ENCODE measurements at places on chromosomes 2 and 18.

DNA sequence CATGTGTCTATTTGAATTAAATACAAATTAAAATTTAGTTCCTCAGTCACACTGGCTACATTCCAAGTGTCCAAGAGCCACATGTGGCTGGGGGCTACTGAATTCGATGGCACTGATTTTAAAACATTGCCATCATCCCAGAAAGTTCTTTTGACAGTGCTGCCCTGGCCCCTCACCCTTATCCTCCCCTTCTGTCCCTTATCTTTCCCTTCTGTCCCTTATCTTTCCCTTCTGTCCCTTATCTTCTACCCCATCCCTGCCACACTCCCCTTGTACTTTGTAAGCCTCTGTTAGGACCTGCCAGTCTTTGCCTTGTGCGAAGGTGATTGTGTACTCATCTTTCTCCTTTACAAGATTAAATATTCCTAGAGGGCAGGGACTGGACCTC is 85.2 kb downstream of the DNMT3A start:
- no peak for DNase-seq

DNA sequence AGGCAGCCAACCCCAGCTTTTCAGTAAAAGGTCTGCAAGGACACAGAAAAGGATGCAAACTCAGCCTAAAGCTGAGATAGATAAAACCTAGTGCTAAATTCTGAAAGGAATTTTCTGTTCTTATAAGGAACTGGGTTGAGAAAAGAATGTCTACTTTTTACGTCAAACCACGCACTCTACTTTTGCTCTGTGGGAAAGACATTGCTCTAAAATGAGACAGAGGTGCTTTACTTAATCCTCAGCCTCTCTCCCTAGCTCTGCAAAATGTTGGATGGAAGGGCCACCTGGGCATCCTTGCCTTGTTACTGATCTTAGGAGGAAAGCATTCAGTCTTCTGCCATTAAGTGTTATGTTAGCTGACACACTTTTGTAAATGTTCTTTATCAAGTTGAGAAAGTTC is 72.1 kb upstream of the LINC00305 start:
- DNase-seq: no peak

DNA sequence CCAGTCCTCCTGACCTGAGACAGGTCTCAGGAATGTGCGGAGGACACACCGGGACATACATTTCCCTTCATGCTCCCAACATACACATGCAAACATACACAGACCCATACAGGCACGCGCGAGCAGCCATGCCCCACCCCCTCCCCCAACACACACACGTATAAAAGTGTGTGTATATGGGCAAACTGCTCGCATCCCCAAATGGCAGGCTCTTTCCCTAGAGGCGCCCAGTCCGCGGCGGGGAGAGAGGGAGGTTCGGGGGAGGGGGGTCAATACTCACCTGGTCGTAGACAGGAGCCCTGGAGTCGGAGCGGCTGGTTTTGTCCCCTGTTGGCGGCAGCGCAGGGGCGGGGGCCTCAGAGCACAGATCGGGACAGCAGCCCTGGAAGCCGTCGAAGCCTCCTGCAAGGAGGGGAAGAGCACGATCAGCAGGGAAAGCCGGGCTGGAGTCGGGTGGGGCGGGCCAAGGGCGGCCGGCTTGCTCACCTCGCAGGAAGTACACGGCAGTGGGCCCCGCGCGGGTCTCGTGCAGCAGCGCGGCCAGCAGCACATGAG is 682 bp downstream of the DUSP2 start:
- DNase-seq: peak; percentile 75

- DNase-seq: no peak
These were observed 127.2 kb downstream of the CTNNA2 start for GRCh38 chr2:79640001-79640400.

DNA sequence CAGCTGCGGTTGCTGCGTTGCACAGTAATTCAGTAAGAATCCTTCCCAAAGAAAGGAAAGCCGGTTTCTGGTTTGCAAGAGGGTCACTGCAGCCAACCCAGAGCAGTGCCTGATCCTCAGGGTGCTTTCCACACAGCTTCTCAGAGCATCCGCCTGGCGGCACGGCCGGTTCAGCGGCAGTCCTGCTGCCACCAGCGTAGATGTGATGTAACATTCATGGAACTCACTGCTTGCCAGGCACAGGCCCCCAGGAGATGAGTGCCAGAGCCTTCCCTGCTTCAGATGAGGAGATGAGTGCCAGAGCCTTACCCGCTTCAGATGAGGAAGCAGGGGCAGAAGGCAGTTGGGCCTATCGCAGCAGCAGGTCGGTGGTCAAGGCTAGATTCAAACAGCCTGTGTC is 230.2 kb downstream of the GBX2 start:
- no peak for DNase-seq

GRCh38 chr18:77005651-77006195 is 126.9 kb downstream of the MBP start:
- DNase-seq: no peak

DNA sequence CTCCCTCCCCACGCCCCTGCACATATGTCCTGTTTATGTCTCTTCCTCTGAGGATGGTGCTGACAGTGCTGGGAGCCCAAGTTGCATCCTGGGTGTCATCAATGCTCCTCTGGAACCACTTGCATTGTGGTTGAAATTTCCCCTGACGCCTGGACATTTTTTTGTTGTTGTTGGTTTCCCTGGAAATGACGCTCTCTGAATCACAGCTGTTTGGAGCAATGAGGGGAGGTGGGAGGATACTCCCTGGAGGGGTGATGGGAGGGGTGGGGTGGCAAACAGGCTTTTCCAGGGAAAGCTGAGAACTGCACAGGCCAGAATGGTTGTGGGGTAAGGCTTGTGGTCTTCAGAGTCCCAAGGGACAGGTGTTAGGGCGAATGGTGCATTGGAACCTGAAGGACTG is 29.6 kb downstream of the CELF4 start:
- no peak for DNase-seq

DNA sequence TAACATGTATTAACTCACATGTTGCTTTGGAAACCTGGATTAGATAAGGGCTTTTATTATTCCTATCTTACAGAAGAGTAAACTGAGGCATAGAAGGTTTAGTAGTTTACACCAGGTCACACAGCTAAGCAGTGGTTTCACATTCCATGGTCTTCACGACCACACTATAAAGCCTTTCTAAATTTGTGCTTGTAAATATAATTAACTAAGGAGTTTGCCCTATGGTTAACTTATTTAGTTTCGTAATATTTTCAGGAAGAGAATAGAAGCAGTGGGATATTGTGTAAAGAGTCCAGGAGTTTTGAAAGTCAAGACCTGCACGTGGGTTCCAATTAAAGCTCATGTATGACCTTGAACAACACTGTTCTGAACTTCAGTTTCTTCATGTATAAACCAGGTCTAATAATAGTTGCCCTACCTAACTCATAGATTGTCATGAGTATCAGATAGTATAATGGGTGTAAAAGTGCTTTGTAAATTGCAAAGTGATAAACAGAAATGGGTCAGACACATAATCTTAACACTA is 19.5 kb upstream of the SOS1 start:
- no peak for DNase-seq

- no peak for DNase-seq
These were observed 19.5 kb downstream of the CNOT11 start for GRCh38 chr2:101272045-101272784.

GRCh38 chr18:51727780-51728179 is 530.3 kb upstream of the MEX3C start:
- no peak for DNase-seq

- no peak for DNase-seq
These were observed 153.2 kb upstream of the PTPRM start for GRCh38 chr18:7413906-7414305.

DNA sequence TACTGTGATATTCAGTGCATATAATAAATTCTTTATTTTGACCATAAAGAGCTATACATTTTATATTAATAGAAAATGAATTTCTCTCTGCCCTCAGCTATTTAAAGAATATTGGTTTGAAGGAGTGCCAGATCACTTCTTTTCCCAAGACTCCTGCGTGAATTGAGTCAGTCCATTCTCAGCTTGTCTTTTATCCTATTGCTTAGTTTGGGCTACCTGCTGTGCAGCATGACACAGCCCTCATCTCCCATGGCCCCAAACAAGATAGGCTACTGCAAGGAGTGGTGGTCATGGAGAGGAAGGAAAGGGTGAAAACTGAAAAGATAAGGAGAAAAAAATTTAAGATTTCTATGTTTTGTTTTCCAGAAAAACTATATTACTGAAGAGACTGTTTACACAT is 10.1 kb upstream of the FBXO11 start:
- DNase-seq: no peak

DNA sequence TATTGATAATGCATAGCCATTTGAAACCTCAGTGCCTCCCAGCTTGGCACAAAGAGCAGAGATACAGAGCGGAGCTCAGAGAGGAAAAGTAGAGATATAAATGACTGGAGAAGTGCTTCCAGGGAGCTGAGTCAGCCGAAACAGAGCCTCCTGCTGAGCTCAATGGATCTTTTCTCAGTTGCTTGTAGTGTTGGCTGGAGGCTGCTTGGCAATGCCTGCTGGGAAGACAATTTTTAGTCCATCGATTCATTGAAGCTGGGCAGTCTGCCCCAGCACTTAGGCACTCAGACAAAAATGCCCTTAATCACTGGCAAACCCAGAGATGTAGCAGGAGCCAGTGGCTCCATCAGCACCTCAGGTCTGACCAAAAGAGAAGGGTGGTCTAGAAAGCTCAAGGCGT is 81.3 kb upstream of the SETBP1 start:
- DNase-seq: no peak

GRCh38 chr2:63581298-63581961 is 6.8 kb downstream of the WDPCP start:
- no peak for DNase-seq

DNA sequence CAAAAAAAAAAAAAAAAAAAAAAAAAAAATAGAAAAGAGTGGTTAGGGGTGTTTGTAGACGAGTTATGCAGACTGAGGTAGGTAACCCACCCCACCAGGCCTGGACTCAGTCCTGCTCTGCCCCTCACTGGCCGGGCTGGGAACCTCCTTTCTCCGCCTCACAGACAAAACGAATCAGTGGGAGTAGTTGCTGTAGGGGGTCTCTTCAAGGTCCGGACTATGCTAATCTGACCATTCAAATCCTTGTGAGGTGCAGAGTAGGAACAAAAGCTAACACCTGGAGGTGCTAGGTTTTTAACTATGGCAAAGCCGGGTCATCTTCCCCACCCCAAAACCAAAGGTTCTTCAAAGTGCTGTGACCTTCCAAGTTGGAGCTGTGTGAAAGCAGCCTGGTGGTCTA is 223.7 kb downstream of the SLC4A3 start:
- no peak for DNase-seq

GRCh38 chr18:54378057-54378456 is 20.4 kb downstream of the C18orf54 start:
- DNase-seq: no peak

- no peak for DNase-seq
These were observed 25.4 kb upstream of the CHN1 start for GRCh38 chr2:175030380-175031271.

GRCh38 chr2:11583840-11584524 is 50.1 kb downstream of the GREB1 start:
- peak; percentile 73 for DNase-seq

GRCh38 chr2:151056870-151057269 is 204.8 kb downstream of the RBM43 start:
- DNase-seq: no peak

DNA sequence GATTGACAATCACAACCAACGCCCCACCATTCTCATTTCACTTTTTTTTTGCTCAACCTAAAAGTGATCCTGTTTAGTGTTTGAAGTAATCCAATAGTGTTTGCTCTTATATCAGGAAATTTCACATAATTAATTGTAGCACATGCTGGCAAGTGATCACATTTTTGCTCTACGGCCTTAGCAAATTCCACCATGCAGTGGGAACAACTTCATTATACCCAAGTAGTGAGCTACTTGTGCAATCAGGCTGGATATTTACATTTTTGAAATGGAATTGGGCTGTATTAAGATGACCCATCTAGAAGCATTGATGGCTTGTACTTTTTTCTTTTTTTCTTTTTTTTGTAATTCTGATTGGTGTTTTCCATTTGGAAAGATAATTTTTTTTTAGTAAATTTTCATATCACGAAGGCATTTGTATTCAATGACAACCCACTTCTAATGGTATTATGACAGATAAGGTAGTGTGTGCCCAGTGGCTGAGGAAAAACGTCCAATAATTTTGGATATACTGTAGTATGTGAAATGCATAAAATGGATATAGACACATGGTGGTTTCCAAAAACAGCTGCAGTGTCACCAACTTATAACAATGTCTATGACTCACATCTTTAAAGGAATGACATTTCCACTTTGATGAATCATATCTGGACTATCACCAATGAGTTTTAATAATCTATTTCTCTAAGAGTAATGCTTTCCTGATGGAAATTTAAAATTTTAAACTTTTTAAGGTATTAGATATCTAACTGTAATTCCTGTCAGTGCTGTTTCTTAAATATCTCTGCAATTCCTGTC is 130.6 kb downstream of the COL6A3 start:
- DNase-seq: no peak

- no peak for DNase-seq
These were observed 3.8 kb downstream of the TCF4 start for GRCh38 chr18:55584201-55584600.

- peak; percentile 51 for DNase-seq
These were observed 63.1 kb downstream of the CABYR start for GRCh38 chr18:24201699-24202687.

DNA sequence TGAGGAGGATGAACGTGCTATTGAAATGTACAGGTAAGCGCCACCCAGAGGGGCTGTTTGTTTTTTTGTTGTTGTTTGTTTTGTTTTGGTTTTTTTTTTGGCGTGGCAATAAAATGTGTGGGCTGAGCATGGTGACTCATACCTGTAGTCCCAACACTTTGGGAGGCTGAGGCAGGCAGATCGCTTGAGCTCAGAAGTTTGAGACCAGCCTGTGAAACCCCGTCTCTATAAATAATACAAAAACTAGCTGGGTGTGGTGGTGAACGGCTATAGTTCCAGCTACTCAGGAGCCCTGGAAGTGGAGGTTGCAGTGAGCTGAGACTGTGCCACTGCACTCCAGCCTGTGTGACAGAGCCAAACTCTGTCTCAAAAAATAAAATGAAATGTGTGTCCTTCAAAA is 6.2 kb downstream of the PDCL3 start:
- no peak for DNase-seq

DNA sequence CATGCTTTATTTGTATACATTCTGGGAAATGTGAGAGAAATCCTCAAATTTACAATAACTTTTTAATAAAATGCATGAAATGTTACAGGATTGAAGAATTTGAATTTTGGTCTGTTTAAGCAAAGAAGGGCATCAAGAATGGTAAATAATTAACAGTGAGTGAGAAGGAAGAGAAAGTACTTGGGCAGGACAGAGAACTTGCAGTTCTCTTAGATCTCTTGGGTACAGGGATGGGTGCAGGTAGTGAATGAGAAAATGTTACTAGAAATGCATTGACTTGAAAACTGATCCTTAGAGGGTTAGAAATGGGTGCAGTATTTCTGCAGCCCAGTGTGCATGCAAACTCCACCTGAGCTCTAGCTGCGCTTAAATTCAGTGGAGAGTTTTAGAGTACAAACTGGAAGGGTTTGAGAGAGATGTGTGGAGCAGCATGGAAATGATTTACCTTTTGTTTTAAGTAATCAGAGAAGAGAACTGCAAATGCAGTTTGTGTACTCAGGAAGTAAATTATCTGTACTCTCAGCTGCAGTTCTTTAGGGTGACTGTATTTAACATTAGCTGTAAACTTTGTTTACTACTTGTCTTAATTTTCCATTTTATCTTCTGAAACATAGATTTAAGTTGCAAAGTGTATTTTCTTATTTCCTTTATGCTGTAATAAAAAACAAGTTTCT is 51.0 kb upstream of the RAB27B start:
- DNase-seq: no peak
